Activated T-cell treated with anti-CD3 and anti-CD28 coated beads for 48 hours (primary cell): ENCODE measurements at places on chromosomes 1 and 21.

GRCh38 chr1:8398677-8399076 lies 80.8 kb downstream of the SLC45A1 start:
- DNase-seq: no peak

GRCh38 chr1:216222288-216222687 lies 201.0 kb downstream of the USH2A start:
- DNase-seq: no peak

GRCh38 chr1:216903382-216903740 lies 180.1 kb upstream of the ESRRG start:
- no peak for DNase-seq

GRCh38 chr1:30652152-30652841 lies 71.1 kb downstream of the MATN1 start:
- no peak for DNase-seq

- DNase-seq: no peak
These were observed 70.8 kb downstream of the TMEM200B start for GRCh38 chr1:29052941-29053340.

DNA sequence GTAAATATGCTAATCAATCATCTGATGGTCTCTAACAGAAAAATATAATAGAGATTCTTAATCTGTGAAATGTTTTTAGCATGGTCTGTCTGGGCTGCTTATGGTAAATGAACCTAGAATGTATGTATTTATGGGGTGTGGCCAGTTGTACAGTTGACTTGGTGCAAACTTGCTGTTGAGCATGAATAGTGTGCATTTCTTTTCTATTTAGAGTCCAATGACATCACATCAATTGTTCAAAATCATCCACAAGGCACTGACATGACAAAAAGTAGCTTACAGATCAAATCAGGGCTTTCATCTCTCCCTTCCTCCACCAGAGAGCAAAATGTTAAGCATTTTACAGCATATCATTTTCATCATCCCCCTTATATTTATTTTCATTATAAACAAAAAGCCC lies 1010.3 kb downstream of the KCNT2 start:
- no peak for DNase-seq

GRCh38 chr1:113057006-113057405 lies 16.0 kb upstream of the LRIG2 start:
- DNase-seq: no peak

GRCh38 chr1:154759196-154759595 lies 110.9 kb downstream of the KCNN3 start:
- DNase-seq: peak; percentile 62

DNA sequence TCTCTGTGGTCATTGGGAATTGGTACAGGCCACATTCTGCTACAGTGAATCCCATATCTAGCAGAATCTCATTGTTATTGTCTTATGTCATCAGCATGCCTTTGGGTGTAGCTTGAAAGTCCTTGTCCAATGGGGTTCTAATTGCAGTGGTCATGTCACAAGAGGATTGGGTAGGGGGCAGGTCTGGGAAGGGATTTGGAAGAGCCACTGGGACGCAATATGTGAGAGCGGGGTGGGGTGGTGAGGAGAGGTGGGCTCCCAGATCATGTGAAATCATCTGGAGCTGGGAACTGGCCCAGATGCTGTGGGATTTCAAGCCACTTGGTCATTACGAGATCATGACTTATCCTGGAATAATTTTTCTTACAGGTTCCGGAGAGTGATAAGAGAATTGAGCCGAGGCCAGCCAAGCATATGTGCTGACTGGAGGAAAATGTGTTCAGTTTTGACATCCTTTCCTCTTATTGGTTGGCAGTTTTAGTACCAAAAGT lies 16.3 kb downstream of the CNIH3 start:
- DNase-seq: no peak

DNA sequence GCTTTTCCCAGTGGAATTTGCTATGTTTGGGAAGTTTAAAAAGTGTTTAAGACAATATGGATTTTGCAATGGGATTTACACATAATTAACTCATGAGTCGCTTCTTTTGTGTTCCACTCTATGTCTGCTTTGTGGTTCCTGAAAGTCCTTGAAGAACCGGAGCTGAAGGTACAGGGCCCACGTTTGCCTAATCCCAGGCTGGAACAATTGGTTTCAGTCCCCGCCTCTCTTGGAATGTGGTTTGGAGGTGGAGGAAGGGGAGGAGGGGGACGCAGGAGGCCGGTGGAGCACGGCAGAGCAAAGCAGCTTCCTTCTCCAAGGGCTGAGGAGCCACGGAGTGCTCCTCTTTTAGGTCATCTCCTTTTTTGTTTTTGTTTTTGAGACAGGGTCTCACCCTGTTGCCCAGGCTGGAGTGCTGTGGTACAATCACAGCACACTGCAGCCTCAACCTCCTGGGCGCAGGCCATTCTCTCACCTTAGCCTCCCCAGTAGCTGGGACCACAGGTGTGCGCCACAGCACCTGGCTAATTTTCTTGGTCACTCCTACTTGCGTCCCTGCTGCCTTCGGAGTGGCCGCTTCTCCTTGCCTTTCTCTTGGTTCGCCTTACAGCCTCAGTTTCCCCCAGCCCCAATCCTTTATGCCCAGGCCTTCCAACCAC lies 129.5 kb upstream of the ERRFI1 start:
- DNase-seq: no peak

DNA sequence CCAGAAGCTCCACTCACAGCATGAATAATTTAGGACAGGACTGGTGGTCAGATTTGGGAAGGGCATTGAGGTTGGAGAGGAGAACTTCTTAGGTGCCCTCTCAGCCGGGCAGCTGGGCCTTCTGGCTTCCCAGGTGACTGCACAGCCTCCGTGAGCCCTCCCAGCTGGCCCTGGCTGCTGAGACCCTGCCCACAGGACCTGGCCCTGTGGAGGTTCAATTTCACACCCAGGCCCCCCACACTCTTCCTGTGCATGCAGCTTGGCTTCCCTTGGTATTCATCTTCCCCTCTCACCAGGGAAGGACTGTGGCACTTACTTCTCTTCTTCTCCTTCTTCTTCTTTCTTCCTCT lies 50.6 kb downstream of the NDUFS5 start:
- DNase-seq: no peak

DNA sequence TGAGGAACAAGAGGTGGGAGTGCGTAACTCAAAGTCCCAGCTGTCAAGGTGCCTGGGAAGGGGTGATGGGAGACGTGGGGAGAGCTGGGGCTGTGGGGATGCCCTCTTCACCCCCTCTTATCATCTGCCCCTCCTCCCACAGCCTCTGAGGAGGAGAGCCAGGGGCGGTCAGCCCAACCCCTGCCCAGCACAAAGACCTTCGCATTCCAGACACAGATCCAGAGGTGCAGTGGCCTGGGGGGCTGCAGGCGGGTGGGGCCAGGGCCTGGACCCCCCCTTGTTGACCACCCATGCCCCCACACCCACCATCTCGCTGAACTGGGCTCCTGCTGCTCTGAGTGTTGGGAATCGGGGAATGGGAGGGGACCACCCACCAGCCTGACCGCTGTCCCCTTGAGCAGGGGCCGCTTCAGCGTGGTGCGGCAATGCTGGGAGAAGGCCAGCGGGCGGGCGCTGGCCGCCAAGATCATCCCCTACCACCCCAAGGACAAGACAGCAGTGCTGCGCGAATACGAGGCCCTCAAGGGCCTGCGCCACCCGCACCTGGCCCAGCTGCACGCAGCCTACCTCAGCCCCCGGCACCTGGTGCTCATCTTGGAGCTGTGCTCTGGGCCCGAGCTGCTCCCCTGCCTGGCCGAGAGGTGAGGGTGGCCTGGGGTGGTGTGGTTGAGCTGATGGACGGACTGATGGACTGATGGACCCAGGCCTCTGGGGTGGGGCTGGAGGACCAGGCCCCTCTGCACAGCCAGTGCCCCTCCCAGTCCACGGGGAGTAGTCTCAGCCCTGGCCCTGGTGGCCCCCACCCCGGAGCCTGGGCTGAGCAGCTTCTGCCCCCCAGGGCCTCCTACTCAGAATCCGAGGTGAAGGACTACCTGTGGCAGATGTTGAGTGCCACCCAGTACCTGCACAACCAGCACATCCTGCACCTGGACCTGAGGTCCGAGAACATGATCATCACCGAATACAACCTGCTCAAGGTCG lies 29.7 kb downstream of the TRIM11 start:
- no peak for DNase-seq

- DNase-seq: no peak
These were observed 38.4 kb upstream of the AGL start for GRCh38 chr1:99811747-99812146.

- no peak for DNase-seq
These were observed 153.3 kb downstream of the TOMM20 start for GRCh38 chr1:234975122-234975940.

DNA sequence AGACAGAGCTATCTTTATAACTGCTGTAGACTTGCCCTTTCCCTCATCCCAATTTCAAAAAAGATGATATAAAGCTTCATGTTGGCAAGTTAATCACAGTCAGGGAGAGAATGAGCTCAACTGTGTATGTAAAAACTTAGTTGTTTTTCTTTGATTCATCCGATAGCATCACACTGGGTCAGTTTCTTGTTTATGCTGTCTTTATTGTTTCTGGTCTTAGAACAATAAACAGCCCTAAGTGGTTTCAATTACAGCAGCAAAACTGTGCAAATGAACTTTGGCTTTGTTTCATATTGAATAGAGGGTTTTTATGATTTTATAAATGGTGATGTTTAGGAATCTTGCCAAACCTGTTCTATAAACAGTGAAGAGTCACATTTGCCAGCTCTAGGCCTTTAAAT lies 423.8 kb upstream of the CXADR start:
- DNase-seq: no peak

GRCh38 chr1:22717037-22717760 lies 6.6 kb downstream of the EPHB2 start:
- DNase-seq: no peak

- DNase-seq: no peak
These were observed 325.7 kb downstream of the HHAT start for GRCh38 chr1:210654176-210654981.
